ENCODE measurements at places on chromosomes 4 and X. TPM values are rescaled to one million over a fixed set of nuclear protein-coding genes. Genes with fewer than 3 reads are reported as not detected.

GRCh38 chrX:1558761-1559468, 21.9 kb upstream of the P2RY8 start:
- DNase-seq: no peak

DNA sequence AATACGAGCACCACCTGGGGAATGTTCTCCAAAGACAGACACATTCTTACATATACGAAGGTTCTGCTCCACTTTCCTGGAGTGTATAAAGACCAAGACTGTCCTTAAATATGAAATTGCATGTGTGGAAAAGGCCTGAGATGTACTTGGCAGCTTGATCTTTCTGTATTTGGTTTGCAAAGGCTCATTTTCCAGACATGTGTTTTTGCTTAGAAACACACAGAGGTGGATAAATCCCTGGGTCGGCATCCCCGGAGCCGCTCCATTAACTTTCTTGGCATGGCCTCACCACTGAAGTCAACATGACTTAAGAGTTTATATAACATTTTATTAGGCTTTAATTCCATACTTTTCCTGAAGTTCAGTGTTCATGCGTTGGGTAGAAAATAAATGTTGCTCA, 239.4 kb downstream of the LDB2 start:
- DNase-seq: no peak

- DNase-seq: no peak
Observed at GRCh38 chrX:925652-926061, 286.8 kb downstream of the CRLF2 start.

DNA sequence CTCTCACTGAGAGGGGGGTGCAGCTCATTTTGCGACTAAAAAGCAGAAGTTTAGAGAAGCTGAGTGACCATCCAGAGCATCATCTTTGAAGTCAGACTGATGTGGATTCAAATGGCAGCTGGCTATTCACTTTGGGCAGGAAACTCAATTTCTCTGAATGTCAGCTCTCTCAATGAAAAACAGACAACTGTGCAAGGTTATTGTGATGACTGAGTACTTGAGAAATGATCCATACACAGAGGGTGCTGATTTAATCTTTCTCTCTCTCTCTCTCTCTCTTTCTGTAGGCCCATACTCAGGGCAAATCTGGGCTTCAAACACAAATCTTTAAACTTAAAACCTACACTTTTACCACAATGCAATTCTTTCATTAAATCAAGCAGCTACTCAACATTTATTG, 185.8 kb upstream of the SLIT2 start:
- DNase-seq: no peak

PROM1 gene
- total RNA-seq: 106 TPM

DNA sequence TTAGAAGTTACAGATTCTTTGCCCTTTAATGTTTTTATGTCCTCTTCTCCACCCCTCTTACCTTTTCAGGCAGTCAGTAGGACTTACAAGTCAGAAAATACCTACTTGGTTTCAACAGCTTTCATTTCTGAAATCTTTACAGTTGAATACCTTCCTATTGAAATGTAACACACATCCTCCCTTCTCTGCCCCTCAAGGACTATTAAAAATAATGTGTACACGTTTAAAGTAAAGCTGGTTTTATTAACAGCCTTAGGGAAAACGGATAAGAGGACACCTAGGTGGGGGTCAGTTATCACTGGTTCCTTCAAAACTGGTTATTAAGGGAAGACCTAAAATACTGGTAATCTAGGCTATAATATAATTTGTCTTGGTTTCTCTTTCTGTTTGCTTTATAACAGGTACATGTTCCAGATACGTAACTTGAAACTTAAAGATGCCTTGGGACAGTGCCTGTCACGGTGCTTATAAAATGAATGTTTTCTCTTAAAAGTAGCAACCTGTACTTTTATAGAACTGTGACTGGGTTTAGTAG, 1.8 kb downstream of the CCSER1 start:
- DNase-seq: no peak

DNA sequence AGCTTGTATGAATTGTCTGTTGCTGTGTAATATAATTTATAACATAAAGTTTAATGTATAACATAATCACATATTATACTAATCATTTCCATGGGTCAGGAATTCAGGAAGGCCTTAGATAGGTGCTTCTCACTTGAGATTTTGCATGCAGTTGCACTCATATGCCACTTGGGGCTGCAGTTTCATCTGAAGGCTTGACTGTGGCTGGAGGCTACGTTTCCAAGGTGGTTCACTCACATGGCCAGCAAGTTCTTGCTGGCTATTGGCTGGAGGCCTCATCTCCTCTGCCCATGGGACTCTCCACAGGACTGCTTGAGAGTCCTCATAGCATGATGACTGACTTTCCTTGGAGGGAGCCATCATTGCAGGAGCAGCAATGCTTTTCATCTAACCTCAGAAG, 53.4 kb upstream of the STX18 start:
- DNase-seq: no peak

PNMA3 gene
- under 0.01 TPM for total RNA-seq

GRCh38 chrX:39969099-39969818, 128.5 kb downstream of the BCOR start:
- no peak for DNase-seq

DNA sequence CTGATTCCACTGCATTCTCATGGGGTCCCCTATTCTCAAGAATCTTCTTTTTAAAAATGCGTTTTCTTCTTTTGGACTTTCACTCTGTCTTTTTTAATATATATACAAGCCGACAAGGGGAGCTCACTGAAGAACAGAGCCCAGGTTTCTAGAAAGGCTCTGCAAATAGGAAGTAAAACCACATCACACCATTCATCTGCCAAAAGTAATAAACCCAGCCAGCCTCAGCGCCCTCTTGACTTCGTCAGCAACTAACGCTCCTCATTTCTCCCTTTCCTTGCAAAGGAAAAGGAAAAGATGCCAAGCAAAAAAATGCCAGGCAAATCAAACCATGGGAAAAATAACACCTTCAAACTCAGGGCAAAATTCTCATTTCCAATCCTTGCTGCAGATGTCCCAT, 136.4 kb downstream of the HHIP start:
- no peak for DNase-seq

GRCh38 chrX:8126092-8126491, 45.0 kb downstream of the VCX2 start:
- DNase-seq: no peak

DNA sequence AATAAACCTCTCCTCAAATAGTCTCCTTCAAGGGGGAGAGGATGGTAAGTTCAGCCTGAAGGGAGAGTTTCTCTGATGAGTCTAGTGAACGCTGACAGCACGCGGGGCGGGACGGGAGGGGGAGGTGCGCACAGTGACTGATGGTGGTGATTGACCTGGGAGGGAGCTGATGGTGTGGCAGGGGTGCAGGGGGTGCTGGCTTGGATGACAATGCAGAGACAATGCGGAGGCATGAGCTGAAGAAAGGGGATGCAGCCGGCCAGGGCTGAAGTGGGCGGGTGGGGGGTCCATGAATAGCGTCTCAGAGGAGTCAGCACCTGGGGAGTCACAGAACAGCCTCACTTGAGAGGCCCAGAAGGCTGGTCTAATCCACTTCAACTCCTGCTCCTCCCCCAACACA, 142.5 kb upstream of the PJA1 start:
- DNase-seq: no peak

DNA sequence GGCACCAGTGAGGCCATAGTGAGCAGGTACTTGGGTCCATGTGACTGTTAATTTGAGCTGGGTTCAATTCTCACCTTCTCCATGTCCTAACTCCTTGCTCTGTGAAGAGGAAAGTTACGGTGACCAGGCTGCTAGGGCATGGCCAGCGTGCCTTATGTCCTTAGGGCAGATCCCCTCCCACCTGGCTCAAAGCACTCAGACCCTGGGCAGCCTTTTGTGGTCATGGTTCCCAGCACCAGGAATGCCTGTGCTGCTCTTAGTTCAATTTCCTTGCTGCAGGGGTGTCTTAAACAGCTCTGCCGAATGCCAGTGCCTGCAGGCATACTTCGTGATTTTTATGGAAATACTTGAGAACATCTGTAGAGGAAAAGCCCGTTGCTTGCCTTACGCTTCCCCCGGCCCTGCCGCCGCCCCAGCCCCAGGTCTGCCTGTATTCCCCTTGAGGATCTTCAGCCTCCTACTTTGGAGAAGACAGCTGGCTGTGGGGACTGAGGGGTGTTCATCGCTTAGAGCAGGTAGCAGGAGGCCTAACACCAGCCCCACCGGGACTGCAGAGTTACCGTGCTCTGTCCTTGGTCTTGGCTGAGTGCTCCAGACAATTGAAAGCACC, 3.1 kb upstream of the CDK16 start:
- DNase-seq: no peak

DNA sequence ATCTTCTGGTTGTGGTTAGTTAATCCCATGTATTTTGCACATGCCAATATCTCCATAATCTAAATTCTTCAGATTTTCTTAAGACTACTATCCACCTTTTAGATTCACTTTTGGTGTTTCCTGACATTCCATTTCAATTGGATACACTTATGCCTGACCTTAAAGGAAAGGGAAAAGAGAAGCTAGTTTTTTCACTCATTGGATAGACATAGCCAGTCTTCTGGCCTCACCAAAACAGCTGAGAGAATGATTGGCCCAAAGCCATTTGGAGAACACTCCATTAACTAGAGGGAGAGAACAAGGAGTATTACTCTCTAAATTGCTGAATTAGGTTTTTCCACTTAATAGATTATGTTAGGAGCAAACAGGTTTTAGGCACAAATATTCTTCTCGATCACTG, 4.0 kb downstream of the PRPS1 start:
- DNase-seq: no peak

DNA sequence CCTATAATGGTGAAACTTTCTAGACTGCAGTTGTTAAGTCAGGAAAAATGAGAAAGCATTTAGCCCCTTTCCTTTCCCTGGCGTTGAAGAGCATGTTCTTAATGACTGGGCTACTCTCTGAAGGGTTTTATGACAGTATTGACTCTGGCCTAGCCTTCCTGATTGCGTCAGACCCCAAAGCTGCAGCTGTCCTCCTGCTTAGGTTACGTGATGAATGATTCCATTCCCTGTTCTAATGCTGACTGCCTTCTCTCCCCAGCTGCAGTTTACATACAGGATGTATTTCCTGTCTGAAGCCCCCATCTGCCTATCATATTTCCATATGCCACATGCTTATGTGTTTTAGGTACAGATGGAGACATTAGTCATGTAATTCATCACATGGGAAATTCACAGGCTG, 105.8 kb upstream of the EGFL6 start:
- DNase-seq: no peak

FDCSP gene
- 78.2 TPM for total RNA-seq

GRCh38 chr4:12211636-12212035, 782.9 kb upstream of the HS3ST1 start:
- DNase-seq: no peak

DNA sequence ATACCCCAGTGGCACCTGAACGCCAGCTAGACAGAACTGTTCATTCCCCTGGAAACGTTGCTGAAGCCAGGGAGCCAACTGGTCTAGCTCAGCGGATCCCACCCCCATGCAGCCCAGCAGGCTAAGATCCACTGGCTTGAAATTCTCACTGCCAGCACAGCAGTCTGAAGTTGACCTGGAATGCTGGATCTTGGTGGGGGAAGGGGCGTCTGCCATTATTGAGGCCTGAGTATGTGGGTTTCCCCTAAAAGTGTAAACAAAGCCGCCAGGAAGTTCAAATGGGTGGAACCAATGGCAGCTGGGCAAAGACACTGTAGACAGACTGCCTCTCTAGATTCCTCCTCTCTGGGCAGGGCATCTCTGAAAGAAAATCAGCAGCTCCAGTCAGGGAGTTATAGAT, 213.0 kb downstream of the NKX6-1 start:
- no peak for DNase-seq

GLUD2 gene
- total RNA-seq: 2.8 TPM

GRCh38 chrX:112440277-112440676, 239.5 kb downstream of the LHFPL1 start:
- DNase-seq: no peak

DNA sequence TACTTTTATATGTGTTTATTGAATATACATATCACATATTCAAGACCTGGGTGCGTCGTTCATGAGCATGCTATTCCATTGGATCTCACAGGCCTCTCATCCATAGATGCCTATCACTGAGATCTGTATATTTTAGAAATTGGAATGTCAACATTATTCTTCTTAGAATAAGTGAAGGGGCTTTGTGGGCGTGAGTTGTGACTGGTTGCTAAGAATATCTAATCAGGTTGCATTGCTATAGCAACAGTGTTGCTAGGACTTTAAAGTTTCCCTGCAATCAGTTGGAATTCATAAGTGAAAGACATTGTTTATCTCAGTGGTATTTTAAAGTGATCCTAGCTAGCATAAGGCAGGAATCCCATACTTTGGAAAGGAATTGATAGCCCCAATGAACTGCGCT, 36.7 kb upstream of the ANK2 start:
- no peak for DNase-seq

DNA sequence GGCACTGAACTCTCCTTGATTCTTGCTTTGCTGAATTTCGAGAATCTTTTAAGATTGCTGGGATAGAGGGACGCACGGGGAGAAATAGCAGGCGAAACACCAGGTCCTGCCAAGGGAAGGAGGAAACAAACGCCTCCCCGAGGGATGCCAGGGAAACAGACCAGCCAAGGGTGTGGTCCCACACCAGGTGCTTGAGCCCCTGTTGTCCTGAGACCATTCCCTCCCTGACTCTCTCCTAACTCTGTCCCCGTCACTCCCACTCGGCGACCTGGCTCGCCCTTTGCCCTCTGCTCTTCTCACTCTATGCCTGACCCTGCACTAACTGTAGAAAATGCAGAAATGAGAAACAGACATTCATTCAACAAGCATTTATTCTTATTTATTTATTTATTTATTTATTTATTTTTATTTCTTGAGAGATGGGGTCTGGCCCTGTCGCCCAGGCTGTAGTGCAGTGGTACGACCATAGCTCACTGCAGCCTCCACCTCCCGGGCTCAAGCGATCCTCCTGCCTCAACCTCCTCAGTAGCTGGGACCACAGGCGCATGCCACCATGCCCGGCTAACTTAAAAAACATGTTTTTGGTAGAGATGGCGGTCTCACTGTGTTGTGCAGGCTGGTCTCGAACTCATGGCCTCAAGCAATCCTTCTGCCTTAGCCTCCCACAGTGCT, 16.2 kb downstream of the CTAG1B start:
- DNase-seq: peak; percentile 7

DNA sequence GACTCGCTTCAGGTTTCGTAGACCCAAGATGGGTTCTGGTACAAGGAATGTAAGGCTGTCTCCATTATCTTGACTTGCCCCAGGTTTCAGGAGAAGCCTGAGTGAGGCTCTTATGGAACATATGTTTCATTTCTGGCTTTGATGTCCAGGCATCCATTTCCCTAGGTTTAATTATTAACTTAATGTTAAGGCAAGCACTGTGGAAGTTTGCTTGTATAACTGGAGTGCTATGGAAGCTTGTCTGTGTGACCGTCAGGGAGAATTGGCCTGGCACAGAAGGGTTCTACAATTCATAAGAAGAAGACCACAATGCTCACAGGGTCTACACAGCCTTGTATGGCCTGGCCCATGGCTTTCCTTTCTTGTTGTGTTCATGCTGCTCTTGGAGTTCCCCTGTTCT, 47.2 kb upstream of the PPP1R2C start:
- no peak for DNase-seq

DNA sequence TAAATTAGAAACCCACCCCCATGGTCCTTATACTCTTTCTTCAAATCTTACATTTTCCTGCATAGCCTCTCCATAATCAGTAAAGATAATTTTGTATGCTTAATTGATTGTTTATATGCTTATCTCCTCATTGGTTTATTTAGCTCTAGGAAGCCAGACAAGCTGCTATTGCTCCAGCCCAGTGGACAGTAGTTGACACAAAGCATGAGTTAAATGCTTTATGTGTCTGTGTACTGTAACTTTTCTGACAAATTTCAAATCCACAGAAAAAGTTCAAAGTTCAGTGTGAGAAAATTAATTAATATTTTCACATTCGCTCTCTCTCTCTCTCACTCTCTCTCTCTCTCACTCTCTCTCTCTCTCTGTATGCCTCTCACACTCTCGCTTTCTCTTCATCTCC, 181.7 kb downstream of the GABRB1 start:
- DNase-seq: no peak

GAGE2A gene
- not detected for total RNA-seq
